ENCODE measurements at places on chromosomes 13 and 19.

DNA sequence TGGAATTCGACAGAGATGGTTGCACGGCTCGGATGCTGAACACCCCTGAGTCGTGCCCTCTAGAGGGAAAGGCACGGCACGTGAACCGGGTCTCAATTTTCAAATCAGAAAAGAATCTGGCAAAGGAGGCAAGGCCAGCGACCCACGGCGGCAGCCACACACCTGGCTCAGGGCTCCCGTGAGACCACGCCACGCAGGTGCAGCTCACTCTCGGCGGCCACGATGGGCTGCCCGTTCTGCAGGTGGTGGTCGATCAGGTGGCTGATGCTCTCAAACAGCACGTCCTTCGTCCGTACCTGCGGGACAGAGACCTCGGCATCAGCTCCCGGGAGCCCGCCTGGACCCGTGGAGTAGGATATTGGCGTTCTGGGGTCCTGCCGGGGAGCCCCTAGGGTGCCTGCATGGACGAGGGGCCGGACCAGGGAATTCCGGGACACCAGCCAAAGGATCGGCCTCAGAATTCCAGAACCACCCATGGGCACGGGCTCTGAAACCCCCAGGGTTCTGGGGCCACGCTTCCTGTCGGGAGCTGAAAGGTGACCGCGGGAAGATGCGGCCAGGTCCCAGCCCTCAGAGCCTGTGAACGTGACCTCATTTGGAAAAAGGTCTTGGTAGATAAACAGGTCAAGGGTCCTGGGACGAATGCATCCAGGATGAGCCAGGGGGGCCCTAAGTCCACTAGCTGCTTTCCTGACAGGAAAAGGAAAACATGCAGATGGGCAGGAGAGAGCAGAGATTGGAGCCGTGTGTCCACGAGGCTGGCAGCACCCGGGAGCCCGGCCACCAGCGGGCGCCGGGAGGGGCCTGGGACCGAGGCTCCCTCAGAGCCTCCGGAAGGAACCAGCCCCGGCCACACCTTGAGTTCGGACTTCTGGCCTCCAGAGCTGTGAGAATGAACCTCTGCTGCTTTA lies 10.1 kb upstream of the C2CD4C start:
- no peak for DNase-seq

- DNase-seq, result no peak
Observed at GRCh38 chr13:110334256-110334655, 27.2 kb downstream of the COL4A2 start.

- no peak for DNase-seq
Observed at GRCh38 chr13:31037874-31038500, 105.5 kb downstream of the TEX26 start.

GRCh38 chr19:17234911-17235299 lies 8.9 kb downstream of the OCEL1 start:
- no peak for DNase-seq

- no peak for DNase-seq
Observed at GRCh38 chr19:2394054-2394441, 33.3 kb downstream of the TIMM13 start.

DNA sequence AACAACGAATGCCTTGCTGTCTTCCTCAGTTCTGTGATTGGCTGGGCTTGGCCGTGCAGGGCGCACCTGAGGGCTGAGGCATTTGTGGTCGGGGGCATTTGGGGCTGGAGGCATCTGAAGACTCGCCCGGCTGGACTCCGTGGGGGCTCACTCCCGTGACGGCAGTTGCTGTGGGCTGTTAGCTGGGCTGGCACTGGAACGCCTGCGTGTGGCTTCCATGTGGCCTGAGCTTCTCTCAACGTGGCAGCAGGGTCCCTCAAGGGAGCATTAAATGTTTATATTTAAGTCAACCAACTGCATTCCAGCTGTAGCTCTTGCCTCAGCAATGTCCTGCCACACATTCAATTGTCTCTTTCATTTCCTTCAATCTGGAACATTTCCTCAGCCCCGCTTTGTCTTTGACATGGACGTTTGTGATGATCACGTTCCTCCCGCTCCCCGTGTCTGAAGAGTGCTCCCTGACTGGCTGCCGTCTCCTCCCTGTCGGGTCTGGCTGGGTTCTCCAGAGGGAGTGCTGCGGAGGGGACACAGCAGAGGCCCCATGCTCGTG lies 21.0 kb downstream of the CCDC8 start:
- DNase-seq, result no peak

GRCh38 chr13:91510058-91510457 lies 111.6 kb downstream of the GPC5 start:
- DNase-seq, result no peak

DNA sequence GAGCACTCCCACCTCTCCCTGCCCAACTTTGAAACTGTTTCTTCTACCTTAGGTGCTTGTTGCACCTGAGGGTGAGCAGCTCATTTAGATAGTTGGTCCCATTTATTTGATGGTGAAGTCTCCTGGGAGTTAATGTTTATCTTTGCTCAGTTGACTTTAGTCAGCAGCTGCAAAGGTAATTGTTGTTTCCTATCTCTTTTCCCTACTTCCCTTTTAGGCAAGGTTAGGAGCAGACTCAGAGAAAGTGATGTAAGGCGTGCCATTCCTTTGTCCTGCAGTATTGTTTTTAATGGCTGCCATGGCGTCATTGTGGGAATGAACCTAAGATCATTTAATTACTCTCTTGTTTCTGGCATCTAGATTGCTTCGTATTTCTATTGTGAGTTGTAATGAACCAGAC lies 11.6 kb downstream of the AKAP11 start:
- no peak for DNase-seq

Data from GF-D8 (cell line).